ENCODE measurements at places on chromosomes 2 and 18. TPM values are rescaled to one million over a fixed set of nuclear protein-coding genes. Genes with fewer than 3 reads are reported as not detected.

Gene ANAPC1
- total RNA-seq = 85.1 TPM

Gene MEIS1
- not detected for total RNA-seq

Gene C1GALT1C1L
- not detected for total RNA-seq

Gene GCG
- not detected for total RNA-seq

GRCh38 chr2:212832211-212833195, 293.9 kb upstream of the ERBB4 start:
- no peak for DNase-seq

Gene LBH
- 89.6 TPM for total RNA-seq

GRCh38 chr2:221571551-221572218, 419 bp downstream of the EPHA4 start:
- DNase-seq = no peak

Gene RAB6D
- not detected for total RNA-seq

- no peak for DNase-seq
These were observed 669.7 kb upstream of the SALL3 start for GRCh38 chr18:78309924-78310323.

- no peak for DNase-seq
These were observed 150.0 kb upstream of the MYCN start for GRCh38 chr2:15790326-15790725.
